Lung microvascular endothelial cell (primary cell): ENCODE measurements at places on chromosomes 5 and 9. TPM values are rescaled to one million over a fixed set of nuclear protein-coding genes. Genes with fewer than 3 reads are reported as not detected.
A peak's percentile ranks its signal among the peaks of the same experiment; 100 is the strongest.

DNA sequence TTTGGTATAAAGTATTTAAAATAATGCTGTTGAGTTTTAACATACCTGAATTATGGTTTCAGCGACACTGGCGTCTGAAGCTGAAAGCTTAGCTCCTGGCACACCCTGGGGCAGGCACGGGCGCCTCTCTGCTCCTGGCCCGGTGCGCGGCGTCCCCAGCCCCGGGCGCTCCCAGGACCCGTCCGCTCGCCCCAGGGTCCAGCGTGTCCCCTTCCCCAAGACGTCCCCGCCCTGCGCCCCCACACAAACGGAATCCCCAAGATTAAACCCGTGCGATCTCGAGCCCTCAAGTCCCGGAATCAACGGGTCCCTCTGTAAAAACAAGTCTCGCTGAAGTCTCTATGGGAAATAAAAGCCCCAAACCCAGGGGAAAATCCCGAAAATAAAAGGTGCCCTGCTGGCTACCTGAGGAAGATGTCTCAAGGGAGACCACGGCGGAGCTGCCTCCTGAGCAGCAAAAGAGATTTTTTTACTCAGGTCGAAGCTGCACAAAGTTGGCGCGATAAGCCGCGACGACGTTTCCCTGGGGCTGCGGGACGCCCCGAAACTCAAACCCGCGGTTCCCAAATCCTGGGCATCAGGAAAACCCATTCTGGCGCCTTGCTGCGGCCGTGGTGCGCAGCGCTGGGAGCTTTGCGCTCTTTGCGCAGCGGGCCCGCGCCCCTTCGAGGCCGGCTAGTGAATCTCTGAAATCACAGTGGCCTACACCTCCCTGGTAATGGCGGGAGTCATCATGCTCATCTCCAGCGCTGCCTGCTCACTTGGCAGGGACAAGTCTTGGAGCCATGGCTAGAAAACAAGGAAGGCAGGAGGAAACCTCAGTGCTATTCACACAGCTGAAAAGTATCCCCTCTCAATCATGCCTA lies 6.3 kb upstream of the IFNA8 start:
- no peak for DNase-seq

DNA sequence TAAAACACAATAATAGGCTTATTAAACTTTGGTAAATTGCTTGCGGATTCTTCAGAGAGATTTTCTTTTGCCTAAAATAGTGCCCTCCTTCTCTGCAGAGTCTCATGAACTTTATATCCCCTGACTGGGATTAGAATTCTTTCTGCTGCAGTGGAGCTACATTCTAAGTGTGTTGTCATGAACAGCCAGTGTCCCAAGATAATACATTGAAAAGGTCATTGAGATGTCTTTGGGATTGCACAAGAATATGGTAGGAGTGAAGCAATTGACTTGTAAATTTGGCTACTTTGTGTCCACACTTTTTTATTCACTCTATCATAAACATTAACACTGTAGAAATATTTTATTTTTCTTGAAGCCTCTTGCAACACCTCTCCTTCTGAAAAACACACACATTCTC lies 604.5 kb downstream of the GABRG2 start:
- DNase-seq = no peak

DNA sequence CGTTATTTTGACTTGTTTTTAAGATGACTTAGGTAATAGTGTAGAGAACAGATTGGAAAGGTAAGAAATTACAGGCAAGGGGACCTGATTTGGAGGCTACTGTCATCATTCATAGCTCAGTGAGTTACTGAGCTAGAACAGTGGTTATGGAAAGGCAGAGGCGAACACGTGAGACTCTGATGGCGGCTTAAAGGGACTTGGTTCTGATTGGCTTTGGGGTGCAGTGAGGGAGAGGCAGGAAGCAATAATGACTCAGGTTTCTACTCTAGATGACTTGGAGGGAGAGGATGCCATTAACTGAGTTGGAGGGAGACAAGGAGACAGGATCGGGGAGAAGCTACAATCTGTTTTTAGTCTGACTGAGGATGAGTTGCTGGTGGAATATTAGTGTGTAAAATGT lies 3.0 kb downstream of the F2RL2 start:
- DNase-seq = no peak

DNA sequence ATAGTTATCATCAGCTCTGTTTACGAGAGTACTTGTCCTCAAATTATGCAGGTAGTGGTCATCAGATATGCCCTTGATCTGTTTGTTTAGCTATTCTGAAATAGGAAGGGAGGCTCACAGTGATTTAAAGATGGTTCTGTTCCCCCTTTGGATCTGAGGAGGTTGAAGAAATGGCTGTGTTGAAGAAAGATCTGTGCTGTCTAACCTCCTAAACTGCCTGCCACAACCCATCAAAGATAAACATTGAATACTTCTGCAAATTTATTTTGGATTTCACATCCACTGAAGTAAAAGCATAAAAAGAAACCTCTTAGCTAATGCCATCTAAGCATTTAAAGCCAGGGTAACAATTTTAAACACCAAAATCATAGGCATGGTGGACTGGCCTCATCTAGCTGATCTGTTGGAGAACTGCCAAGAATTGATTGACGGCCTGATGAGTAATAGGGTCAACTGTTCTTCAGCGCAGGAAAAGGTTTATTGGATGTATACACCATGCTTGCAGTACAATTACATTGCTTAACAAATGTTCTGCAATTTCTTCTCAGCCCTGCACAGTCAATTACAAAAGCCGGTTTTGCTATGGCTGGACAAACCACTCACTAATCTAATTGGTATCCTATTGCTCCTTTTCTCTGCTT lies 97.6 kb downstream of the SEMA6A start:
- DNase-seq = peak; percentile 13

DNA sequence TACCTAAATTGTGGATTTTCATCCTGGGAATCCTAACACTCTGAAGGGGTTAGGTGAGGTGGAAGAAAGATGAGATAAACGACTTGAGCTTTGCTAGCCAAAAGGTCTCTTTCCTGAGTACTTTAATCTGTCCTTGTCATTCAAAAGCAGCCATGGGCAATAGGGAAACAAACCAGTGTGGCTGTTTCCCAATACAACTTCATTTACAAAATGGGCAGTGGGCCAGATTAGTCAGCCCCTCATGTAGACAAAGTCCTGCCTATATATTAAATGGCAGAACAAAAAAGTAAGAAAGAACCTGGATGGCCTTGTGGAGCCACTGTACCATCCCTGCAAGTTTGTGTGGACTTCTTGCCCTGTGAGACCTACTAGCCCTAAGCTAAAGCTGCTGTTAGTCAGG lies 51.0 kb upstream of the NFIL3 start:
- DNase-seq = no peak

- no peak for DNase-seq
These were observed 9.7 kb upstream of the OTULINL start for GRCh38 chr5:14571901-14572300.

The FAXDC2 gene
- 5.9 and 15.3 TPM in 2 replicates for total RNA-seq

The C1QTNF3 gene
- total RNA-seq = 0.40 and 0.87 TPM in 2 replicates

The SUSD3 gene
- not detected in 2 replicates for total RNA-seq

The C5orf58 gene
- not detected in 2 replicates for total RNA-seq
